GM06990 (cell line): ENCODE measurements at places on chromosomes 1 and 21.
A peak's percentile ranks its signal among the peaks of the same experiment; 100 is the strongest.

GRCh38 chr1:65195495-65196417 is 47.8 kb downstream of the AK4 start:
- DNase-seq = no peak

- DNase-seq = no peak
These were observed 10.9 kb upstream of the CAP1 start for GRCh38 chr1:40029608-40030007.

GRCh38 chr1:9787702-9788101 is 36.1 kb downstream of the CLSTN1 start:
- DNase-seq = peak; percentile 67

DNA sequence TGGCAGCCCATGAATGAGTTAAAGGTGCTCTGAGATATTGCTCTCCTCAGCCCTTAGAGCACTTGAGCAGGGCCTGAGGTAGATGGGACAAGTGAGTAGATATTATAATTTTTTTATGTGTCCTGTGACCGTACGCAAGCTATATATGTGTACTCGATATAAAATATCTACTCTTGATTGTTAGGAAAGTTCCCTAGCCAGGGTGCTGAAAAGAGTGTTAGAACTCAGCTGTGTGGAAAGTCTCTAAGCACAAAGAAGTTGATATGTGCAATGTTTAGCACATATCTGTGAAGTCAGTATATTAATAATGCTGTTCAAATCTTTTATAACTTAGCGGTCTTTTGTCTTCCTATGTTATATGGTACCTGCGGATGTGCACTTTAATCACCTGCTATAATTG is 114.6 kb upstream of the PLD5 start:
- no peak for DNase-seq

DNA sequence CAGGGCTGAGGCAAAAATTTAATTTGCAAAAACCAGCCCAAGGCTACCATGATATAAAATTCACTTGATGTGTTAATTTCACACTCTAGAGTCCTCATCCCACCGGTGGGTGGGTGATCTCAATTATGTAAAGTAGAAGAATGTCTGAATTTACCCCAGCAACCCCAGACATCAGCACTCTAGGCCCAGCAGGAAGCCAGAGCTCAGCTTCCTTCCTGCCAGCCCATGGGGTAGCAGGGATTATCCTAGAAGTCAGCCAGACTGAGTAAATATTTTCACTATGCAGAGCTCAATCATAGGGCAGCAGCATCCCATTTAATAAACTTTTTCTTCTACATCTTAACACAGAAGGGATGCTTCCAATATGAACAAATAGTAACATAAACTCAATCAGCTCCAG is 71.0 kb downstream of the SIPA1L2 start:
- DNase-seq = no peak

DNA sequence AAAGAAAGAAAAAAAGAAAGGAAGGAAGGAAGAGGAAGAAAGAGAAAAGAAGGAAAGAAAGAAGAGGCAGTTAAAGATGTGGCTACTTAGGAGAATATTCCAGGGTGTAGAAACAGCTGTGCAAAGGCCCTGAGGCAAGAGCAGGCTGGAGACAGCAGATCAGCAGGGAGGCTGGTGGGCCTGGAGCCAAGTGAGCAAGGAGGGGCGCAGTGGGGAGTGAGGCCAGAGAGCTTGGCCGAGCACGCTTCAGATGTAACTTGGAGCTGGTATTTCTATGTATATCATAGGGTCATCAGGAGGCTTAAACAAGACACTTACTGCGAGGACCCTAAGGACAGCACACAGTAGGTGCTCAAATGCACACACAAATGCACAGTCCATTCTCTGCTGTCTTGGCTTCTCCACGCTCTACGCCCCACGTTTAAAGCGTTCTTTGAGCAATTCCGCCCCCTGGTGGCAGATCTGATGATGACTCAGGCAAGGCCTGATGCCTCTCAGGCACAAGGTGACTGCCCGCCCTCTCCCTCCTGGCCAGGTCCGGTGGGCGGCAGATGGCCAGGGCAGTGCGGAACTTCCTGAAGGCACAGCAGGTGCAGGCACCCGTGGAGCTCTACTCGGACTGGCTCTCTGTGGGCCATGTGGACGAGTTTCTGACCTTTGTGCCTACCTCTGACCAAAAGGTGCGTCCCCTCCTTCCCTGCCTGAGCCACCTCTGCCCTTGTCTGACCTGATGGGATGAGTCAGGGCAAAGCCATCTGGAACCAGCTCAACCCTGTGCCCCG is 11.9 kb upstream of the PADI3 start:
- peak; percentile 43 for DNase-seq

DNA sequence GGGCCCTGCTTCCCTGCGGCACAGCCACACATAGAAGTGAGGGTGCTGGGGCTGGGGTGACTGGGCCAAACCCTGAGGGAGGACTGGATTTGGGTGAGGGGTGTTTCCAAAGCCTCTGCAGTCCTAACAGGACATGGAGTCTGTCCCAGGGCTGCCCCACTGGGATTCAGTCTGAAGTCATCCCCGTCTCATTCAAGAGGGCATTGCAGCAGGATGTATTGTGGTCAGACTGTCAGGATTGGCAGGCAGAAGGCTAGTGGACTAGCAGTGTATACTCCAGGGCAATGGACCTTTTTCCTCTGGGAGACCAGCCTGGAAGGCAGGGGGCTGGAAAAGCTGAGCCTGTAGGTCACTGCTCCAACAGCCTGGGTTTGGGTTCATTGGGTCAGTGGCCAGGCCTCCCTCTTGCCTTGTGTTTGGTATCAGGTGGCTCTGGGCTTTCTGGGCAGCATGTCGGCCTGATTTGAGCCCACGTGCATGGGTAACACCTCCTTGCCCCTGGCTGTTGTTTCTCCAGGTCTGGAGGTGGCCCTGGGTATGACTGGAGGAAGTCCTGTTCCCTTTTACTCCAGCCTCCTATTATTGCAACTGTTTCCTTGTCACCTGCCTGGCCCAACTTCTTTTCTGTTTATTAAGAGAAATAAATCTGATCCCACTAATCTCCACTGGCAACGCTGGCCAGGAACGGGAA is 41.0 kb upstream of the SYNC start:
- no peak for DNase-seq

- no peak for DNase-seq
These were observed 6.4 kb downstream of the HUNK start for GRCh38 chr21:31879241-31879650.

DNA sequence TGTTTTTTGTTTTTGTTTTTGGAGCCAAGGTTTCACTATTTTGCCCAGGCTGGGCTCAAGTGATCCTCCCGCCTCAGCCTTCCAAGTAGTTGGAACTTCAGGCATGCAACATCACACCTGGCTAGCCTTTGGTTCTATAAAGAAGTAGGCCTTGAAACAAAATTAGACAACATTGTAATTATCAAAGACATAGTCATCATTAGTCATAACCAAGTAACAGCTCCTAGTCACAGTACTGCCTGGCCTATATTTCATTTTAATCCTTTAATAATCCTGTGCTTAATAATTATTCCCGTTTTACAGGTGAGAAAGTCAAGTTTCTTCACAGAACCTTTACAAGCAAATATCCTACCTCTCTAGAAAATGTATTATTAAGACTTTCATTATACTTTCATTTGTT is 52.3 kb upstream of the TBX15 start:
- DNase-seq = no peak

DNA sequence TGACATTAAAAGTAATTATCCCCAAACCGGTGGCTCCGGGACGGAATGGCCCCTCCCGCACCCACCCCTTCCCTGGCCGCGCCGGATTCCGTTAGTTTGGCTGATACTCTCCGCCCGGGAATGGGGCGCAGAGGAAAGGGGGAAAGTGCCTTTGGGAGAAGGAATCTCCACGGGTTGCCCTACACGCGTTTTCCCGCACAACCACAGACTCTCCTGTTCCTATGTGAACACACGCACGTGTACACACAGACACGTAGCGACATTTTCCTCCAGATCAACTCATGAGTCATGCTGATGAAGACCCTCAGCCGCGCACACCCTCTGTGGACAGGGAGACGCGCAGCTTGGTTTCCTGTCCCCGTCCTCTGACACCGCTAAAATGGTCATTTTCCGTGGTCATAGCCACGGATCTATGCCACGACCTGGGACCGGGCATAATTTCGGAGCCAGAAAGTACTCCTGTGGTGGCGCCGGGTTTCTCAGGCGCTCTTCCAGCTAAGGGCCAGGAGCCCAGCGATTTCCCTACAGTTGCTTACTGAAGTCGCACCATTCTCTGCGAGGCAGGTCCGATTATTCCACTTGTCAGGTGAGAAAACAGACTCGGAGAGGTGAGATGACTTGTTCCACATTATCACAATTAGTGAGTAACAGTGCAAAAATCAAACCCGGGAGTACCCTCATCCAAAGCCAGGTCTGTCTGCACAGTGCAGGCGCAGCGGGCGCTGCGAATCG is 4.0 kb upstream of the DMRTA2 start:
- no peak for DNase-seq

- DNase-seq = no peak
These were observed 40.0 kb downstream of the URB2 start for GRCh38 chr1:229665912-229666558.

DNA sequence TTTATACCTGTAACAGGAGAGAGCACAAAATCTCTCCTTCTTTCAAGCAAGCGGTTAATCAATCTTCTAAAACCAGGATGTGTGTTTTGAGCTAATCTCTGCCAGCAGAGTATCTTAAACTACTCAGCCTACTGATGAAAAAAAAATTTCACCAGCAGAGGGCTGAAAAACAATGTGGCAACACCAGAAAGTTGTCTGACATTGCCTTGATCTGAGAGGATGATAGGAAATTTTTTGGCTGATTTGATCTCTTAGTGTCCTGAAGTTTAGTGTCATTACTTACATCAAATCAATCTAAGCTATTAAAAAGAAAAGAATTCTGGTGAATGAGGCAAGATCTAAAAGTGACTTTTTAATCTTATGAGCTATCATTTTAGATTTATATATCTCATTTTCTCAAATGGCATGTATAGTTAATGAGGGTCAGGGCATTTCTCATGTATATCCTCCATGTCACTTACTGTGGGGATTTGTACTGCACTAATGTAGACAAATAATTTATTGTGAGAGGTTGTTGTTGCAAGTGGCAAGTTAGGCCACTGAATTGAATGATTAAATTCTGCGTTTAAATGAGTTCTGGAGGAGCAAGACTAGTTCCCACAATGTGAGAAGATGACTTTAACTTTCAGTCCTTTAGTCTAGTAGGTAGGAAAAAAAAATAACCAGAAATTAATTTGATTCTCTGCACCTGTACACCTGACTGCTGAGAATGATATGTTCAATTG is 10.9 kb downstream of the ADAMTS1 start:
- no peak for DNase-seq

- no peak for DNase-seq
These were observed 85.2 kb downstream of the HLCS start for GRCh38 chr21:36881228-36881627.

DNA sequence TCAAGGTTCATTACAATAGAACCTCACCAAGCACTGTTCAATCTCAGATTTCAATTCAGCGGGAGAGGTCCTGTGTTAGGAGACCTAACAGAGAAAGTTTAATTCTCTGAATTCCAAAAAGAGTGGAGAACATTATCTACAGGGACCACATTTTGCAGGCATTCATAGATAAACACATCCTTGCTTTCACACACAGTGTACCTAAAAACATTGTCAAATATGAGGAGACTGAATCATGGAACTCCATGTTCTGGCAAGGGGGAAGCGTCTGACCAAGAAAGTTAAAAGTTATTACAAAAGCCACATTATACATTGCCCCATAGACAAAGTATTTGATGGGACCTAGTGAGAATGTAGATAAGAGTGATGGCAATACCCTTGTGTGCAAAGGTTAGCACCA is 21.1 kb upstream of the PPP1R15B start:
- no peak for DNase-seq

GRCh38 chr1:15212216-15212953 is 34.6 kb upstream of the FHAD1 start:
- no peak for DNase-seq

- no peak for DNase-seq
These were observed 22.2 kb downstream of the SLC9C2 start for GRCh38 chr1:173580658-173581057.

GRCh38 chr21:39851002-39851618 is 16.1 kb upstream of the PCP4 start:
- DNase-seq = no peak

GRCh38 chr1:110591956-110592355 is 14.2 kb downstream of the KCNA2 start:
- DNase-seq = no peak

DNA sequence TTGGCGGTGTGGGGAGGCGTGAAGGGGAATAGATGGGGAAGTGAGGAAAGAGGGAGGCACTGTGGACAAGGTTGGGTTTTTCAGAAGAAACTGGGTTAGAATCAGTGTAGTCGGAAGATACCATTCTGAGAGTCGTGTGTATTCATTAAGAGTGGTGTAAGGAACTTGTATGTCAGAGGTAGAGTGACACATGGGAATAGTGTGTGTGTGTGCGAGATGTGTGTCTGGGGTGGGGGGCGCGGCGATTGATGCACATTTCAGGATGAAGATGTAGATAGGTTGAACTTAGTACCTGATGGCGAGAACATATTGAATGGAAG is 878 bp downstream of the SMG7 start:
- no peak for DNase-seq
